Right atrium auricular region (tissue), 2 donors: ENCODE measurements at places on chromosomes 1 and 21.

GRCh38 chr1:201689647-201690046, 139.3 kb upstream of the IPO9 start:
- DNase-seq = no peak

DNA sequence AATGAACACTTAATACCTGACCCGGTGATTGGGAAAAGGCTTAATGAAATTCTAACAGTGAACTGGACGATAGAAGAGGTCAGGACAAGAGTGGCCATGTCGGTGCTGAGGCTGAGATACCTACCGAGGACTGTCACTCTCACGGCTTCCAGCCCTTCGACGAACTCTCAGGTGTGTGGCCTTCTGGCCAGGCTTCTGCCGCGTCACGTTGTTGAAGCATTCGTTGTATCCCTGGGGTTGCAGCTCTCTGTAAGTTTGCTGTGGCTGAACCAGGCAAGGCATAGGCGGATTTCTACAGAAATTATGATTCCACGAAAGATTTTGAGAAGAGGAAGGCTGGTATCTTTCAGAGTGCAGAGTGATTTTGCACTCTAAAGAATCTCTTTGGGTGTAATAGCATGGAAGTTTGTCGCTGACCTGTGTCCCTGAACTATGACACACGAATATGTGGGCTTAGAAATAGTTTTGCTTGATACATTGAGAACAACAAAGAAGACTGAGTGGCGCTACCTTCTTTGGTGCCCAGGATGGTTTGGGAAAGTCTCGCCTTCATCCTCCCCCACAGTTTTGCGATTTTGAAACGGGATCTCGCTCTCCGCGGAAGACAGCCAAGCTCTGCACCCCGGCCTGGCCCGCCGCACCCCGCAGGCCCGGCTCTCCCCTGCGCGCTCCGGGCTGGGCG, 403 bp upstream of the EPHX4 start:
- no peak for DNase-seq

- no peak for DNase-seq
Observed at GRCh38 chr1:221794935-221795334, 53.0 kb upstream of the DUSP10 start.

DNA sequence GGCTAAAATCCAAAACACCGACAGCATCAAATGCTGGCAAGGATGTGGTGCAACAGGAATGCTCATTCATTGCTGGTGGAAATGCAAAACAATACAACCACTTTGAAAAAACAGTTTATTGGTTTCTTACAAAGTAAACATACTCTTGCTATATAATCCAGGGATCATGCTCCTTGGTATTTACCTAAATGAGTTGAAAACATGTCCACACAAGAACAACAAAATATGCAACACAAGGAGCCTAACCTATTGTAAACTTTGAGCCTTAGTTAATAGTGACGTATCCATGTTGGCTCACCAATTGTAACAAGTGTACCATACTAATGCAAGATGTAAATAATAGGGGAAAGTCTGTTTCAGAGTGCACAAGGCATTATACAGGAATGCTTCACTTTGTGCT, 37.2 kb upstream of the PGBD5 start:
- no peak for DNase-seq

DNA sequence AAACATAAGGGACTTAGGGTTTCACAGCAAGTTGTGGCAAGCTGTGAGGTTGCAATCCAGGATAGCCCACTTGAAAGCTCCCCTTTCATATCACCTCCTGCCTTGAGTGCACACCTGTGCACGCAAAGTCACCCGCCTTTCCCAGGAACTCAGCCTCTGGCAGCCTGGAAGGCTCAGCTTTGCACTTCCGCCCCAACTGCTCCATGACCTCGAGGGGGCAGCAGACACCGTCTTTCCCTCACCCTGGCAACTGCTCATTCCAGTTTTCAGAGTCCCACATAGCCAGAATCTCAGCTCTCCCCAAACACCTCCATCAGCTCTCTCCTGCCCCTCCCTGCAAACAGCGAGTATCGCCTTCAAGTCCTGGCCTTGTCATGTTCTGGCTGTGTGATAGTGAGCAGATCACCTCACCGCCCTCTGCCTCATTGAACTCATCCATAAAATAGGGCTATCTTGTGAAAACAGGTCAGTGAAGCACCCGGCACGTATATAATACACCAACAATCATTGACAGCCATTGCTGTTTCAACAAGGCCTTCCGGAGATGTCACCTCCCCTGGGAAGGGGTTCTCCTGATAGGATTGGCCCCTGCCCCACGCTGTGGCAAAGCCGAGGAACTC, 32.2 kb upstream of the EPB41 start:
- DNase-seq = peak; percentile 87

DNA sequence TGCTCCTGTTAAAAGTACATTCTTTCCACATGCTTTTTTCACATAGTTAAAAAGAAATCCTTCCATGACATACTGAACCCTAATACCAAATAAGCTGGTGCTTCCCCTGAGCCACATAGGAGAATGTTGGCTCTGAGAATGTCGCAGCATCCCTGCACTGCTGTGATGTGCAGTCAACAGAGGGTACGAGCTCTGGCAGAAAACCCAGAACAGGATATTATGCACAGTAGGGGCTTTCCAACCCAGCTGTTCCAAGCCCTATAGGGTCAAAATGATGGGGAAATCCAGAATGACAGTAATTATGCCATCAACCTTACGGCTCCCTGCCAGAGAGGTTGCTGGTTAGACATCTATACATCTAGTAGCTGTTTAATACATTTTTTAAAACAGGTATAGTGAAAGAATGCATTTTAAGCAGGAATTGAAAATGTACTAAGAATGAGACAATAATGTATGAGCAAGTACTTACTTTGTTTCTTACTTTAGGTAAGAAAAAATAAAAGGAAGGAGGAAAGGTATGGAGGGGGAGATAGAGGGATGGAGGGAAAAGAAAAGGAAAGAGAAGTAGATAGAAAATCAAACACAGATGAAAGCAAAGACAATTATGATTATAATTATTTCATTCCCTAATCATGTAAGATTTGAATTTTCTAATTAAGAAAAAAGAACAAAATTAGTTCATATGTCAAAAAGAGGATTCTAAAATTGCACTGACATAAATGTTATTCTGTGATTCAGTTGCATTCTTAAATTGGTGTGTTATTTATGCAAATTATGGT, 126.0 kb downstream of the NR5A2 start:
- DNase-seq = no peak

DNA sequence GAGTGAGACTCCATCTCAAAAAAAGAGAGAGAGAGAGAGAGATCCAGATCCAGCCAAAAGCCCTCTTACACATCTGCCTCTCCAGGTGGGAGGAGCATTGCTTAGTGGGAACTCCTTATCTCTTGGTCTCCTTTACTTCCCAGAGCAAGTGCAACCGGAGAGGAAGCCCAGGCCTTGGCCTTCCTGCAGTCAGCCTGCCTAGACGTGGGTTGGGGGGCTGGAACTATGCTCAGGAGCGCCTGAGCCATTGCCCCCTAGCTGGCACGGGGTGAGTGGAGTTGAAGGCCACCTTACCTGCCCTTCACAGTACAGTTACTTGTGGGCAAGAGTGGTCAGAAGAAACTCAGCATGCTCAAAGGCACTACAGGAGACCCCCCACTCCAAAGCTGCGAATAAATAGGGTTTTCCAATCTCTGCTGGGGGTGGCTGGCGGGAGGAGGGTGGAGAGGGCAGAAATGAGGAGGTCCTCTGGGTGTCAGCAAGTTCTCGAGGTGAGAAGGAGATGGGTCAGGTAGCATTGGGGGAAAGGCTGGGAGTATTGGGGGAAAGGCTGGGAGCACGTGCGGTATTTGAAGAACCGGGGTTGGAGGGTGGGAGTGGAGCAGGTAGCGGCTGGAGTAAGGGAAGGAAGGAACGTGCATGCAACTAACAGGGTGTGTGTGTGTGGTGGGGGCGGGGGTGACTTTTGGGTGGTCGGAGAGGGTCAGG, 4.7 kb upstream of the DMBX1 start:
- DNase-seq = no peak

- no peak for DNase-seq
Observed at GRCh38 chr21:36773117-36773516, 74.2 kb downstream of the SIM2 start.

DNA sequence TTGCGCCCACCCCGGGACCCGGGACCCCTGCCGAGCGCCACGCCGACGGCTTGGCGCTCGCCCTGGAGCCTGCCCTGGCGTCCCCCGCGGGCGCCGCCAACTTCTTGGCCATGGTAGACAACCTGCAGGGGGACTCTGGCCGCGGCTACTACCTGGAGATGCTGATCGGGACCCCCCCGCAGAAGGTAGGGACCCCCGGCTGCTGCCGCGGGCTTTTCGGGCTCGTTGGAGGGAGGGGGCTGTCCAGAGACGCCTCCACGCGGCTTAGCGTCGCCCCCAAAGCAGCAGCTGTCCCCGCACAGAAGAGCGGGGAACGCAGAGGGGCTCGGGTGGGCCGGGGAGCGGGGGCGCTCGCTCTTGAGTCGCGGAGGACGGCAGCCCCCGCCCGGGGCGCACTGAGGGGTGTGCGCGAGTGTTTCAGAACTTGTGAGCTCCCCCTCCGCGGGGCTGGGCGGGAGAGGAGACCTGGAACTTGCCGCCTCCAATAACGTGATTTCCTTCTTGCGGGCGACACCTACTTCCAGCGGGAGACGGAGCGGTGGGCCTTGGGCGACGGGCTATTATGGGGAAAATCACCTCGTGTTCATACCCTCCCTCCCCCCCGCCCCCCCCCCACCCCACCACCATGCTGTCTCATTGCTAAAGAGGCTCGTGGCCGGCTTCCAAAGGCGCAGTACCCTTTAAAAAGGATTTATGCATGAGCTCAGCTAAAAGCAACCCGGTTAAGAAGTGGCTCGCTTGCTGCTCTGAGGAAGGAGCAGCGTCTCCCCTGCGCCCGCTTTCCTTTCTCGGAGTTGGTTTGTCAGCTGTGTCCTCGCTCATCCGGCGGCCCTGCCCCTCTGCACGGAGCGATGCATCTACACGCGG, 664 bp downstream of the BACE2 start:
- peak; percentile 82 for DNase-seq

- no peak for DNase-seq
Observed at GRCh38 chr1:36834586-36834985, 199.7 kb downstream of the GRIK3 start.

- no peak for DNase-seq
Observed at GRCh38 chr1:23825762-23826522, 713 bp upstream of the HMGCL start.

GRCh38 chr1:228378090-228378872, 28.4 kb downstream of the TRIM11 start:
- DNase-seq = peak; percentile 73

- DNase-seq = no peak
Observed at GRCh38 chr1:210321552-210321951, 7.2 kb upstream of the HHAT start.
